ENCODE measurements at places on chromosomes 7 and 10. TPM values are rescaled to one million over a fixed set of nuclear protein-coding genes. Genes with fewer than 3 reads are reported as not detected.

Gene PIK3CG
- not detected for polyA plus RNA-seq

Gene MCM10
- polyA plus RNA-seq, result 9.8 TPM

Gene GNGT1
- not detected for polyA plus RNA-seq

Gene CYP51A1
- polyA plus RNA-seq, result 10.1 TPM

Gene SYNPO2L
- polyA plus RNA-seq, result 0.05 TPM

Gene VGF
- polyA plus RNA-seq, result 3.0 TPM

Gene NAT16
- 0.26 TPM for polyA plus RNA-seq

Gene SPAM1
- polyA plus RNA-seq, result not detected

Gene ARHGAP19
- polyA plus RNA-seq, result 13.3 TPM

Gene GSTO2
- 34.0 TPM for polyA plus RNA-seq

Gene TMEM273
- not detected for polyA plus RNA-seq

Gene KAT6B
- 7.3 TPM for polyA plus RNA-seq

Gene HABP2
- not detected for polyA plus RNA-seq

Gene SAMD9L
- polyA plus RNA-seq, result not detected

Gene NFE2L3
- 27.6 TPM for polyA plus RNA-seq

Gene PIP
- polyA plus RNA-seq, result not detected

Measured in H1 (cell line).